Dermis blood vessel endothelial cell (primary cell): ENCODE measurements at places on chromosomes 6 and 20. TPM values are rescaled to one million over a fixed set of nuclear protein-coding genes. Genes with fewer than 3 reads are reported as not detected.

Gene TFAP2A
- total RNA-seq, result under 0.01 and 0.05 TPM in 2 replicates

Gene HLA-DPA1
- total RNA-seq, result 0.34 and 17.4 TPM in 2 replicates

Gene SLC32A1
- 0.05 TPM in 1 of 2 replicates, not detected in the other for total RNA-seq

Gene XKR7
- total RNA-seq, result under 0.01 TPM in 1 of 2 replicates, not detected in the other

Gene FKBP1C
- total RNA-seq, result 0.17 and 4.4 TPM in 2 replicates

Gene NUP43
- 29.3 and 31.0 TPM in 2 replicates for total RNA-seq

Gene HSD17B8
- 8.7 and 9.7 TPM in 2 replicates for total RNA-seq

Gene TREML4
- total RNA-seq, result not detected in 2 replicates

Gene KIF6
- 0.19 TPM in 1 of 2 replicates, not detected in the other for total RNA-seq

Gene SLC13A3
- total RNA-seq, result 0.05 TPM in 1 of 2 replicates, not detected in the other

Gene MLN
- total RNA-seq, result not detected in 2 replicates

Gene AKIRIN2
- 15.1 and 22.2 TPM in 2 replicates for total RNA-seq

Gene PACRG
- 0.14 and 0.17 TPM in 2 replicates for total RNA-seq

Gene ADGB
- total RNA-seq, result not detected in 2 replicates

Gene OLIG3
- total RNA-seq, result not detected in 2 replicates

Gene HUS1B
- total RNA-seq, result 0.98 and 1.5 TPM in 2 replicates

Gene CRISP3
- not detected in 2 replicates for total RNA-seq

Gene JARID2
- total RNA-seq, result 15.3 and 17.6 TPM in 2 replicates

Gene ZNF334
- 0.34 and 2.8 TPM in 2 replicates for total RNA-seq

Gene DDX27
- total RNA-seq, result 31.0 and 31.1 TPM in 2 replicates
